ENCODE measurements at places on chromosomes 16 and 17.

DNA sequence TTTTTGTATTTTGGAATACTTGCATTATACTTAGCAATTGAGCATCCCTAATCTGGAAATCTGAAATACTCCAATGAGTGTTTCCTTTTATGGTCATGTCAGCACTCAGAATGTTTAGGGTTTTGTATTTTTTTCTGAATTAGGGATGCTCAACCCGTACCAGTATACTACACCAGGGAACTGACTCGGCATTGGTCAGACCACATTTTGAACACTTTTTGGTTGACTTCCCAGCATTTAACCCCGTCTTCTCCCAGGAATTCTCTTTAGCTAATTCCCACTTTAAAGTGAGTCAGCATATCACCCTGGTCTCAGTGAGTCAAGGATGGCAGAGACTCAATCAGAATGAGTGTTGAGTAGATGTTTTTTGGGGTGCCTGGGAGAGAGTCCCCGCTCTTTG is 177.9 kb downstream of the SPECC1 start:
- DNase-seq, result no peak

GRCh38 chr17:66485309-66485947 is 183.0 kb downstream of the PRKCA start:
- DNase-seq, result no peak

- DNase-seq, result peak; percentile 32
Observed at GRCh38 chr16:75495076-75495674, at the start of gene CHST6. CHST6 (minus strand) TSS chr16:75495441; CDS start chr16:75479828, 15,613 bp downstream.

- no peak for DNase-seq
Observed at GRCh38 chr17:57838857-57839570, 10.8 kb downstream of the MRPS23 start.

GRCh38 chr17:63834431-63835166 is 7.1 kb upstream of the FTSJ3 start:
- DNase-seq, result peak; percentile 82

DNA sequence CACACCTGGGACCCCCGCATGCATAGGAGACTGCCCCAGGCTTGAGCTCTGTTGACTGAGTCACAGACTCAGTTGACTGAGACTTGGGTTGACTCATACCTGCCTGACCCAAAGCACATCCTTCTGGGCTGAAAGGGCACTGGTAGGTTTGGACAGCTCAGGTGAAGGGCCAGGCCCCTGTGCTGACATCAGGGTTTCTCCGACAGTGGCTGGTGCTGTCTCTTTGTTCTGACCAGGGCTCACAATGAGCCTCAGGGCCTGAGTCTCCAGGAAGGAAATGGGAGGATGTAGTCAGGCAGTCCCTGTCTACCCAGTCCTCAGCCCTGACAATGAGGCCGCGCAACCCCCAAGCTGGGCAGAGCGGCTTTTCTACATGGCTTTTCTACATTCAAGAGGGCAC is 6.5 kb downstream of the SPNS2 start:
- DNase-seq, result no peak

GRCh38 chr17:50139950-50140885 is 10.3 kb upstream of the SAMD14 start:
- DNase-seq, result peak; percentile 89

- DNase-seq, result no peak
Observed at GRCh38 chr17:70654706-70655105, 485.4 kb downstream of the KCNJ2 start.

DNA sequence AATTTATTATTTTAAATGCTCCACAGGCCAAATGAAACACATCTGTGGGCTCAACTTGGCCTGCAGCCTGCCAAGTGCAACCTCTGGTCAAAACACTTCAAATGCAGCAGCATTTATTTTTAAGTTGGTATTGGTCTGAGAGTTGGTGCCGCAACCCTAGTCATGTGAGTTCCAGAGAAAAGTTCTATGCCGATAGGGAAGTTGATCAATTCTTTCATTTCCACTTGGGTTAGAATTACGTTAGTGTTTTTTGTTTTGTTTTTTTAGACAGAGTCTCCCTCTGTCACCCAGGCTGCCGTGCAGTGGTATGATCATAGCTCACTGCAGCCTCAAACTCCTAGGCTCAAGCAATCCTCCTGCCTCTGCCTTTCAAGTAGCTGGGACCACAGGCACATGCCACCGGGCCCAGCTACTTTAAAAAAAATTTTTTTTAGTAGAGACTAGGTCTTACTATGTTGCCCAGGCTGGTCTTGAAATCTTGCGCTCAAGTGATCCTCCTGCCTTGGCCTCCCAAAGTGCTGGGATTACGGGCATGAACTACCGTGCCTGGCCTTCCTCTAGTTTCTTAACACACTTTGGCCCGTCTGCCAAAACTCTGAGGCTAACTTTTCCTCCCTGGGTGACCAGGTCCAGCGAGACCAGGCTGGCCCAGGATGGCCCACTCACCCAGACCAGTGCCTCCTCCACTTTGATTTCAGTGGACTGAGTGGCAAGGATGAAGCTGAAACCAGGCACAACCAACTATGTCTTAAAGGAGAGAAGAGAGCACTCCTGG is 221.1 kb downstream of the MRTFB start:
- DNase-seq, result no peak

GRCh38 chr16:24308200-24308599 is 52.1 kb downstream of the CACNG3 start:
- no peak for DNase-seq

DNA sequence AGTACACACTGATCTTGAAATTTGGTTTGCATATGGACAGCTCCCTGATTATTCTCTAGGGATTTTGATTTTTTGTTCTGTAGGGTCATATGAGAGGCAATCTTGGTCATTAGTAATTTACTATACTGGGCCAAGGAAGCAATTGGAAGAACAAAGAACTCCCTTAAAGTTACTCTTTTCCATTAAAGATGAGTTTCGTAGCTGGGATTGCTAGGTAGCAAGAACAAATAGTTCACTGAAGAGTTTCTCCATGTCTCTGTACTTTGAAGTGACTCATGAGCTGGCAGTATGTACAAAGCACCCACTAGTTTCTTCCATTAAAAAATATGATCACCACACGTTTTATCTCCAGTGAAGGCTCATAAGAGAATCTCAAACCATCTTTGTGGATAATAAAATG is 6.2 kb upstream of the BCAS3 start:
- no peak for DNase-seq

DNA sequence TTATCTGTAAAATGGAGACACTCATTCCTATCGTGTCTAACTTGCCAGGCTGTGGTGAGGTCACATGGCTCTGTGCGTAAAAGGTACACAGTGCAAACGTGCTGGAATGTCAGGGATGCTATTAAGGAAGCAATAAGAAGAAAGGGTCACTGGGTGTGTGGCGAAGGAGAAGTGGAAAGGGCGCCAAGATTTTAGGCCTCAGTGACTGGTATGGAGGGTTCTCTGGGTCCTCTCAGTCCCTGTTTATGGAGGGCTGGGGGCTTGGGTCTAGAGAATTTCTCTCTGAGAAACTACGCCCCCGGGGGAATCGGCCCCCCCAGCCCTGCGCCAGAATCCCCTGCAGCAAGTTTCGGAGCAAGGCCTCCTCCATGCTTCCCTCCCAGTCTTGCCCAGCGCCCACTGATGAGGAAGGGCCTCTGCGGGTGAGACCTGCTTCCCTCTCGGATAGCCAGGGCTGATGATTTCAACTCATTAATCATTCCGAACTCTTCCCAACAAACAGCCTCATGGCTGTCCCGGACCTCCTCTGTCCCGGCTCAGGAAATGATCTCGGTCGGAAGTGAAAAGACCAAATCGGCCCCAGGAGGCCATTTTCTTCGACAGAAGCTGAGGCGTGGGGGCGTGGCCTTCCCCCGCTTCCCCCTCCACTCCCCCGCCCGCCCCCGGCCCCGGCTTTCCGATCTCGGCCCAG is 1.2 kb upstream of the HEXIM1 start:
- DNase-seq, result peak; percentile 22

GRCh38 chr17:75514919-75515495 is 330 bp downstream of the CASKIN2 start:
- DNase-seq, result no peak

DNA sequence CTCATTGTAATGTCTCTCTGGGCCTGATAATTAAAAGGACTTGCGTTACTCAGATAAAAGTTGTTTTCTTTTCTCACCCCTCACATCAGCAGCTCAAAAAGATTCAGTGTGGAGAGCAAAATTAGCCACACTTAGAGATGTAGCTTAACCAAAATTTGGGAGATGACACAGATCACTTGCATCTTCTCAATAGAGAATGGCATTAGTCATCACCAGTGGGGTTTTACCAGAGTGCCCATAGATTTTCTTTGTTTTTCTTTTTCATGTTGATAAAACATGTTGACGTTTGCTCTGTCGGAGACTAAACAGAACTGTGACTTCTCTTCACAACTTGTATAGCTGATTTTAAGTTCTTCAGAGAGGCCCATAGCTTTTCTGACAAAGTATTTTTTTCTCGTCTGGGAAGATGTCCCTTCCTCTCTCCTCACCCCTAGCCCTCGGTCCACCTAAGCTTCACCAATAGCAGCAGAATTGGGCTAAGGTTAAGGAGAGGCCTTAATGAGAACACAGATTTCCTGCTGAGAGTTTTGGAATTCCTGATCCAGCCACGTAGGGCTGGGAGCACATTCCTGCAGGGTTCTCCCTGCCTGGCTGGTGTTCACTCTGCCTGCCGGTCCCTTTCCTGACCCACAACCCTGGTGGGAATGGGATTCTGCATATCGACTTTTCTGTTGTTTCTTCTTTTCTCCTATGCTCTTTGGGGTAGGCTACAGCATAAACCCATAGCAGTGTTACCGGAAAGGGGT is 92.6 kb downstream of the CACNG3 start:
- no peak for DNase-seq

DNA sequence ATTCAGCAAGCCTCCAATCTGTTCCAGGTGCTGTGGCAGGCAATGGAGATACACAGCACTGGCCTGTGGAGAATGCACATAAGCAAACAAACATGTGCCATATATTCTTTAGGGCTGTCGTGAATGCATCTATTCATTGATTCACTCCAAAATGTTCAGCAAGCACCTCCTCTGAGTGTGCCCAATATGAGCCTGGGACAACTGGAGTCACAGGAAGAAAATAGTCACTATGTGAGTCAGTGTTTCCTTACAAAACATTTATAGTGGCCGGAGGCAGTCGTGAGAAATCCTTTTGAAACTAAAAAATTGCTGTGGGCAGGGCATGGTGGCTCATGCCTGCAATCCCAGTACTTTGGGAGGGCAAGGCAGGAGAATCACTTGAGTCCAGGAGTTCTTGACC is 310.1 kb downstream of the CA10 start:
- no peak for DNase-seq

- no peak for DNase-seq
Observed at GRCh38 chr17:82012640-82013295, 9.9 kb downstream of the CENPX start.

DNA sequence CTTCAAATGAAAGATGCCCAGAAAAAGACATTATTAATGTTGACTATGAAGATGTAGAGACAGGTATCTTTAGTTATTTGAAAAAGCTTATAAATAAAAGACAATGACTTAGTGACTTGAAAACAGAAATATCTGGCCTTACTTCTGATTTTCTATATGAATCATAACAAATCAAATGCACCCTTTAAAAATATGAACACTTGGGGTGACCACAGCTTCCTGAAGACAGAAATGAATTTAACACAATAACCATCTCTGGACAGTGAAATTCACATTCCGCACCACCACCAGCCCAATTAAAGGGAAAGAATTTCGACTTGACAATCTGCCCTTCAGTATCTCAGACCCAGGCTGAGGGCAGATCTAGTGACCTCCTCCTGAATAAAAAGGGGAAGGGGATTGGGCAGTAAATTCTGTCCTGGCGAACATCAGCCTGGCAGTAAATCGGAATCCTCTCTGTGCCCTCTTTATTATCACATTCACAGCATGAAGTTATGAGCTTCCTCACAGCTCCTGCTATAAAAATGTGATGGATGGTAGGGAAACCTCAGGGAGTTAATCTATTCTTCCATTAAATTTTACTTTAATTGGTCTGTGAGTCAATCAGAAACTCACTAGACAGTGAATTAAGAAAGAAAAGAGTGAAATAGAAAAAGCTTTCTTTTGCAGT is 131.5 kb downstream of the SNX11 start:
- no peak for DNase-seq

Data from activated CD4-positive, alpha-beta memory T cell treated with anti-CD3 and anti-CD28 coated beads for 36 hours (primary cell).